Mucosa of gallbladder (tissue), 1 donor: ENCODE measurements at places on chromosomes 6 and 20.

DNA sequence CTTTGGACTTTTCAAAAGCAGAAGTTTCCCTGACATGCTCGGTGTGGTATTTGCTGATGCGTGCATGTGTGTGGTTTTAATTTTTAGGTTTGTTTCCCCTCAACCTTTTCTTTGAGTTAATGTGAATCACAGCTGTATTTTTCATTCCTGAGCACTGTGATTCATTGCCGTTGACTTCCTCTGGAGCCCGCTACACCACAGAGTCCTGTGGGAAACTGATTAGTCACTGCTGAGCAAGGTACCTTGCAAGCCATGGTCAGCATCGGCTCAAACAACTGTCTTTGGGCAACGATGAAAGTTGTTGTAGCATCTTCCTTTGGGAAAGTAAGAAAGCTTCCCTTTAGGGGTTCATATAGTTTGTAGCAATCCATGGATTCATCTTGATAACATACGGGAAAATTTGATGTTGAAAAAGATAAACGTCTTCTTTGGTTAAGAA is 57.5 kb downstream of the RIN2 start:
- DNase-seq, result no peak

GRCh38 chr20:38112930-38113294 is 52.2 kb downstream of the TGM2 start:
- DNase-seq, result peak; percentile 8

GRCh38 chr6:42783876-42784642 is 2.2 kb downstream of the BICRAL start:
- no peak for DNase-seq

GRCh38 chr6:74409447-74409846 is 713.4 kb downstream of the CD109 start:
- DNase-seq, result no peak

GRCh38 chr6:73577676-73578075 is 56.8 kb upstream of the EEF1A1 start:
- DNase-seq, result no peak

- no peak for DNase-seq
Measured at GRCh38 chr20:7178004-7178403, 410.5 kb downstream of the BMP2 start.

- DNase-seq, result no peak
Measured at GRCh38 chr6:63677282-63677681, 41.7 kb downstream of the PHF3 start.

DNA sequence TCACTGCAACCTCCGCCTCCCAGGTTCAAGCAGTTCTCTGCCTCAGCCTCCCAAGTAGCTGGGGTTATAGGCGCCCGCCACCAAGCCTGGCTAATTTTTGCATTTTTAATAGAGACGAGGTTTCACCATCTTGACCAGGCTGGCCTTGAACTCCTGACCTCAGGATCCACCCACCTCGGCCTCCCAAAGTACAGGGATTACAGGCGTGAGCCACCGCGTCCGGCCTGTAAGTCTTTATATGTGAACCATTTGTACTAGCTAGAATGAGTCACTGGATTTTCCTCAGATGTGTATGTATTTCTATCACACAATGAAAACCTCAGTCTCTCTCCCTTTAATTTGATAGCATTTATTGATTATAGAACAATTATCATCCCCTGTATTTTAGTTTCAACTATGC is 34.0 kb downstream of the ITCH start:
- DNase-seq, result no peak

- DNase-seq, result no peak
Measured at GRCh38 chr6:4806337-4806725, 30.1 kb downstream of the CDYL start.
